Stomach (tissue), 19 donors: ENCODE measurements at places on chromosomes 2 and 18. TPM values are rescaled to one million over a fixed set of nuclear protein-coding genes. Genes with fewer than 3 reads are reported as not detected.

PSTPIP2 gene
- polyA plus RNA-seq, result 11.0 TPM

DNA sequence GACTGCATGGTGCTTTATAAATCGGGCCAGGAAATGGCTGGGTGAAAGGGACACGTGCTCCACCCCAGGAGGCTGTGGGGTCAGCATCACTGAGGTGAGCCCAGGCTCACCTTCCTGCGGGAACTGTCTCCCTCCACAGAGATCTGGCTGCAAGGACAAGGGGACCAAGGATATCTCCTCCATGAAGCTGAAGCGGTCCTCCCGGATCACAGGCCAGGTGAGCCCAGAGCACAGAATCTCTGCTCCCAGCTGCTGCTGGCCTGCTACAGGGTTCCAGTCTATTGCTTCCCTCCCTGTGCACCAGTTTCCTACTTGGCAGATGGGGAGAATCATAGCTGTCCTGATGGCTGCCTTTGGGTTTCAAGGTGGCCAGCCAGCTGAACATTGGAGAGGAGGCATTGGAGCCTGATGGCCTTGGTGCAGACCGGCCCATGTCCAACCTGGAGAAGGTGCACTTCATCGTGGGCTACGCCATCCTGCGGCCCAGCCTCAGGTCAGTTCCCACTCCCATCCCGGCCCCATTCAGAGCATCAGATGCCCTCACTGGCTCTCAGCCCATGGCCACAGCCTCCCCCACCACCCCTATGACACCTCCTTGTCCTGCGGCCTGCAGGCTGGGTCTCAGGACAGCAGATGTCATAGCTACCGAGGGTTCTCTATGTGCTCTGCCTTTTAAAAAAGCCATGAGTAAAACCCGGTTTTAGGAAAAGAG lies 33.7 kb upstream of the GPR17 start:
- DNase-seq, result no peak

TSGA10 gene
- 5.8 TPM for polyA plus RNA-seq

DNA sequence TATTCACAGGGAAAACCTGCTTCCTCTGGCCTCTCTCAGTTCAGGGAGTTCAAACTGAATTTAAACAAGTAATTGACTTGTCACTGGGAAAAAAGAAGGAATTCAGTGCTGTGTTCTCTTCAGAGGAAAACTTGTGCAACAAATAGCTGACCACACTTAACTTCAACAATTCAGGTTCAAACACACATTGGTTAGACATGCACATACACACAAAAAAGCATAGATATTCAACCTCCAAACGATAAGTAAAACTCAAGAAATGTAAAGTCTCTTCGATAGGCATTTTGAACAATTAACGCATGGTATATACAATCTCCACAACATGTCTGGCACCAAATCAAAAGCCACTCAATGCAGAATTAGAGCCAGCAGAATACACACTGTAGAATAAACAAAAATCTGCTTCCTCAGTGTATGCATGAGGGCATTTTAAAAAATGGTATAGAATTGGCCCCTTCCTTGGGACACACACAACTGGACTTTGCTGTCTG lies 269.0 kb downstream of the TCF4 start:
- DNase-seq, result peak; percentile 43

DNA sequence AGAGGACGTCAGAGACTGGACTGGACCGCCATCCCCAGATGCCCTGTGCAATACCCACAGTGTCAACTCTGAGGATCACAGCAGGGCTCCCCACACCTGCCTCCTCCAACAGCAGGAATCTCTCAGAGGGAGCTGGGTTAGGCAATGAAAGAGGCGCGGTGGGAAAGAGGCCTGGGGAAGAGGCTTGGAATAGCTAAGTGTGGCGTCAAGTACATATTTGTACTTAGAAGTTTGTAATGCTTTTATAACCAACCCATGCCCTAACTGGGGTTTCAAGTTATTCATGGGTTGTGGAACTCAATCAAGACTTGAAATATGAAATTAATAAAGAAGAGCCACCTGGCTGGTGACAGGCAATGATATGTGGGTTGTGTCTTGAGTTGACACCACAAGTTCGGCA lies 28.7 kb downstream of the CYP26B1 start:
- no peak for DNase-seq

DNA sequence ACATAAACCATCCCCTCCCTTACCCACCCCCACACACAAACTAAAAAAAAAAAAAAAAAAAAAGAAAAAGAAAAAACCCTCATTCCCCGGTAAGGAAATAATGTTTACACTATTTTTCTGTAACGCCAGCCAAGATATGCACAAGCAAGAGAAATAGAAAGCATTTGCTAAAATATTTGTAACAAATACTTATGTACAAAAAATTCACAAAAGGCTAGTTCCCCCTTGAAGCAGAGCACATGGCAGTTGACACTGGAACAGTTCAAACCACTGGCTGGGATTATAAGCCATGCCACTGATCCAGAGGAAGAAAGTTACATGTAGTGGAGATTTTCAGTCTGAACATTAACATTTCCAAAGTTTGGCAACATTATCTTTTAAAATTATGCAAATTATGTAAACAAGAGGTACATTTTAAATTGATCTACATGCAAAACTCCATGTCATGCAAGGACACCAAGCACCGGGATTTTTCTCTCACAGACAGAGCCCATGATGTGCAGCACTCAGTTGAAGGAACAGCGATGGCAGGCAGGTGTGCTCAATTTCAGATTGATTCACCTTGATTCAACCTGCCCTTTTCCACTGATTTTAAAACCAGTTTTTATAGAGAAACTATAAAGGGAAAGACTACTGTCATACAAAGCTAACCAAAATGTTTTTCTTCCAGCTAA lies 21.4 kb downstream of the PNO1 start:
- no peak for DNase-seq

DNA sequence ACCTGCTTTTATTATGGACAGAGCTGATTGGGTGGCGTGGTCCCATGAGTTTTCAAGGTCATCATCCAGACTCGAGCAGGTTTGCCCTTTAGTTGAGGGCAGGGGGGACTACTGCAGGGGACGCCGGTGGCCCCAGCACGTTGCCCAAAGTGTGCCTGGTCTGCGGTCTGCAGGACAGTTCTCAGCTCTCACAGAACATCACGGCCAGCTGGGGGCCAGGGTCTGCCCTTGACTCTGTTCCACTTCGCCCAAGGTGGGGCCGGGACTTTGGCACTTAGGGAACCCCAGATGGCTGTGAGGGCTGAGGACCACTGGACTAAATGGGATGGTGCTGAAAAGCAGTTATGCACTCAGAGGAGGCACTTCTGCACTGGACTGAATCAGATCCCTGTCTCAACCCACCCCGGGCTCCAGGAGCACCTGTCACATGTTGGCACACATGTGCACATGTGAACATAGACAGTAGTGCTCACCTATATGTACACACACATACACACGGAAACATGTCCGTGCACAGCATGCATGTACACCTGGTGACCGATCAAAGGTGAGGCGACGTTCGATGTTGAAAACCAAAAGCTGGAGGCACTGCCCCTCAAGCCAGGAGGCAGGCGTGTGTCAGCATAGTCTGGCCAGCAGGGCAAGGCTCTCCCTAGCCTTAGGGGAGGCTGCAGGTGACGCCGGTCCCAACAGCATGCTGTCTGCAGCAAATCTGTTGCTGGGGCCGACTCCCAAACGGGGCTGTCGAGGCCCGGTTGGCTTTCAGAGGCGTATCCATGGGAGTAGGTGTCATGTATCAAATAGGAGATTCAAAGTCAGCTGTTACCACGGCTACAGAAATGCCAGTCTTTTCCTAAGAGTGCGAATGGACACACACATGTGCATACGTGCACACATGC lies 10.2 kb downstream of the ANO7 start:
- DNase-seq, result no peak

REEP1 gene
- polyA plus RNA-seq, result 3.0 TPM

GRCh38 chr2:133523406-133523805 lies 44.9 kb downstream of the NCKAP5 start:
- DNase-seq, result no peak
